ENCODE measurements at places on chromosomes 12 and 14. TPM values are rescaled to one million over a fixed set of nuclear protein-coding genes. Genes with fewer than 3 reads are reported as not detected.

C14orf39 gene
- total RNA-seq, result not detected

LBHD2 gene
- total RNA-seq, result not detected

PTPN21 gene
- 0.04 TPM for total RNA-seq

LRTM2 gene
- not detected for total RNA-seq

DCAF5 gene
- 39.8 TPM for total RNA-seq

DNA sequence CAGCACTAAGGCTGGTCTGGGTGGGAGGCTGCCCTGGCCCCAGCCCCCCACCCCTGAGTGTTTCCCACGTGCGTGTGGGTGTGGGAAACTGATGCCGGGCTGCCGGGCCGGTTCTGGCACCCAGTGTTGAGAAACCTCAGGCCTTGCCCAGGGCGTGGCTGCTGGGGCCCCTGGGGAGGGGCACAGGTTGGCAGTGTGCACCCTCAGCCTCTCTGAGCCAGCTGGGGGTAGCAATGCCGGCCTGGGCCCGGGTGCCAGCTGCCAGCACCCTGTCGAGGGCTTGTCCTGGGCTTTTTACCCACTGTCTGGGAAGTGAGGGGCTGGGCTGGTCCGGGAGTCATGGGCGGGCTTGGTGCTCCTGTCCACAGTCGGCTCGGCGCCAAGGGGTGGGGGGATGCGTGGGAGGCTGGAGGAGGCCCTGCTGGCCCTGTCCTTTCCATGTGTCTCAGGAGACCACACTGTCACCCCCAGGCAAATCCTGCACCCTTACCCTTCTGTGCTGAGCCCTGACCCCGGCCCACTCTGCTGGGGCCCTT is 15.7 kb downstream of the ASPG start:
- no peak for DNase-seq
- H3K36me3 ChIP-seq, result no peaks in the 10 kb centered on the region
- no peaks in the 10 kb centered on the region for H3K27me3 ChIP-seq
- peaks cover 4% of the 10 kb centered on the region for H3K4me1 ChIP-seq
- no peak overlapping the region for H3K27ac ChIP-seq
- H3K4me3 ChIP-seq, result no peak overlapping the region

DNA sequence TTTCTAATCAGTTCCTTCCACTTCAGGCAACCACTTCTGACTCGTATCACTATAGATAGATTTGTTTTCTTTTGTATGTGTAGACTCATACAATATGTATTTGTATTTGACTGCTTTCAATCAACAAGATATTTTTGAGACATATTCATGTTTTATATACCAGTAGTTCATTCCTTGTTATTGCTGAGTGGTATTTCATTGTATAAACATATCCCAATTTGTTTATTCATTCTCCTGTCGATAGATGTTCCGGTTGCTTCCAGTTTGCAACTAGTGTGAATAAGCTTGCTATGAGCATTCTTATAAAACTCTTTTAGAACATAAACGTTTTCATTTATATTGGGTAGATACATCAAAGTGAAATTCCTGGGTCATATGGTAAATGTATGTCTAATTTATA is 119.2 kb downstream of the FIGNL2 start:
- H3K4me1 ChIP-seq, result no peaks in the 10 kb centered on the region
- DNase-seq, result no peak
- no peak overlapping the region for H3K4me3 ChIP-seq
- no peak overlapping the region for H3K27ac ChIP-seq
- H3K27me3 ChIP-seq, result no peaks in the 10 kb centered on the region

DNA sequence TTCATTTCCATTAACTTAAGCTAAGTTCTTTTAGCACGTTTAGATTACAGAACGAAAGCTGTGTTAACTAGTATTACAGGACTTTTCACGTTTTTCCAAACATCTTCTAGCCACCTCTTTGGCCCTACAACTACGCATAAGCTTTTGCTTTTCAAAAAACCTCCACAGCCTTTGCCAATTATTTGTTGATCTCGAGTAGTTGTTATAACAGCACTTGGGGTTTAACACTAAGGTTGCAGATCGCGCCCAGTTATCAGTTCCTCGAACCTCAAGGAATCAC is 450 bp upstream of the RBM25 start:
- peak overlapping the region; percentile 77 for H3K27ac ChIP-seq
- peaks cover 33% of the 10 kb centered on the region for H3K4me1 ChIP-seq
- H3K27me3 ChIP-seq, result no peaks in the 10 kb centered on the region
- peaks cover 30% of the 10 kb centered on the region for H3K36me3 ChIP-seq

- H3K27me3 ChIP-seq, result no peaks in the 10 kb centered on the region
- H3K27ac ChIP-seq, result no peak overlapping the region
- no peak for DNase-seq
- H3K36me3 ChIP-seq, result no peaks in the 10 kb centered on the region
- no peak overlapping the region for H3K4me3 ChIP-seq
Measured at GRCh38 chr12:111111681-111112080, 191.3 kb upstream of the MYL2 start.

DNA sequence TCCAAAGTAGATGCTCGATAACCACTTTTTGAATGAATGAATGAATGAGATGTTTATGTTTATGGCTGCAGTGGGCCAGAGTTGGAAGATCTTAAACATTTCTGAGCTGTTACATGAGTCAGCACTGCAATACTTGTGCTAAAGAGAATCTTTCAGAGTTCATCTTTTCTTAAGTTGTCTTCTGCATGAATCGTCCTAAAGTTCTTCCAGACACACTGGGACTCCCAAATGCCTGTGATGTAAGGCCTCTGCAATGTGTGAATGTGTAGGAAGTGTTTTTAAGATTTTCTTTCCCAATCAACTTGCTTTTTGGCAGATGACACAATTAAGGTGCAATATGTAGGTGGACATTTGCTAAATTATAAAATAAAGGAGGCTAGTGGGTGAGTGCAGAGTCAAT is 50.3 kb upstream of the TRIM9 start:
- no peak overlapping the region for H3K27ac ChIP-seq
- no peaks in the 10 kb centered on the region for H3K4me1 ChIP-seq
- no peak for DNase-seq
- H3K36me3 ChIP-seq, result no peaks in the 10 kb centered on the region
- no peaks in the 10 kb centered on the region for H3K27me3 ChIP-seq

GRCh38 chr14:74134484-74134883 is 49.7 kb downstream of the LIN52 start:
- no peaks in the 10 kb centered on the region for H3K36me3 ChIP-seq
- no peak overlapping the region for H3K27ac ChIP-seq
- H3K4me3 ChIP-seq, result no peak overlapping the region

DNA sequence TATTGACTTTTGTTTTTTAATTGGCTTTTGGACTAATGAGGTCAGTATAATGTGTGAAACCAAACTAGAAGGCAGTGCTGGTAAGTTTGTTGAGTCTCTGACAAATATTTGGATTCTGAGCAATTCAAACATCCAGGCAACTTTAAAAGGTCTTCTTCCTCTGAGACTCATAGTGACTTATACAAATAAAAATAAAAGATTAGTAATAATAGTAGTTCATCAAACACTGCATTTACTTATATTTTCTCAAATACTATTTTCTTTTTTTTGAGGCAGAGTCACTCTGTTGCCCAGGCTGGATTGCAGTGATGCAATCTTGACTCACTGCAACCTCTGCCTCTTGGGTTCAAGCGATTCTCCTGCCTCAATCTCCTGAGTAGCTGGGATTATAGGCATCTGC is 337.9 kb downstream of the DAD1 start:
- no peaks in the 10 kb centered on the region for H3K4me1 ChIP-seq
- no peak for DNase-seq
- no peaks in the 10 kb centered on the region for H3K36me3 ChIP-seq
- H3K27ac ChIP-seq, result no peak overlapping the region

GRCh38 chr12:47218191-47218654 is 138.5 kb upstream of the AMIGO2 start:
- H3K4me3 ChIP-seq, result peak overlapping the region; percentile 69
- peak overlapping the region; percentile 97 for H3K27ac ChIP-seq
- H3K4me1 ChIP-seq, result peaks cover 82% of the 10 kb centered on the region
- peak; percentile 50 for DNase-seq
- H3K27me3 ChIP-seq, result no peaks in the 10 kb centered on the region
- H3K36me3 ChIP-seq, result no peaks in the 10 kb centered on the region

- H3K36me3 ChIP-seq, result no peaks in the 10 kb centered on the region
- no peak for DNase-seq
- H3K4me3 ChIP-seq, result no peak overlapping the region
- no peaks in the 10 kb centered on the region for H3K4me1 ChIP-seq
- no peak overlapping the region for H3K27ac ChIP-seq
- H3K27me3 ChIP-seq, result no peaks in the 10 kb centered on the region
Measured at GRCh38 chr14:76742966-76743365, 18.3 kb upstream of the VASH1 start.

DNA sequence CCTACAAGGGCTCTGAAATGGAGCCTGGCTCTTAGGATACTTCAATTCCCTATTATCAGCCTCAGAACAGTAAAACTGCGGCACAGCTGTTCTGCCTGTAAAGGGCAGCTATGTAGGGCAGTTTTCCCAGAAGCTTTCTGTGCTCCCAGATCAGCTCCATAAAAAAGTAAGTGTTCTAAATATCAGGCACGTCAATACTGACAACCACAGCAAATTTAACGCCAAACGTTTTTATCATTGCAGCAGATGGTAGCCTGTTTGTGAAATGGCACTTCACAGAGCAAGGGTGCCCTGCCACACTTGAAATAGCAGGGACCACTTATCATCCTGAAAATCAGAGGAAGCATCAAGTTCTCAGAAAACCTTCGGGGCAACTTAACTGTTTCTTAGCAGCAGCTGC is 54.8 kb upstream of the PTHLH start:
- H3K4me3 ChIP-seq, result no peak overlapping the region
- H3K4me1 ChIP-seq, result no peaks in the 10 kb centered on the region
- no peaks in the 10 kb centered on the region for H3K36me3 ChIP-seq
- H3K27ac ChIP-seq, result no peak overlapping the region
- no peak for DNase-seq
- H3K27me3 ChIP-seq, result no peaks in the 10 kb centered on the region

- H3K4me1 ChIP-seq, result no peaks in the 10 kb centered on the region
- H3K4me3 ChIP-seq, result no peak overlapping the region
- H3K36me3 ChIP-seq, result no peaks in the 10 kb centered on the region
- DNase-seq, result no peak
- H3K27me3 ChIP-seq, result no peaks in the 10 kb centered on the region
Measured at GRCh38 chr12:129202109-129202814, 349.0 kb downstream of the GLT1D1 start.

DNA sequence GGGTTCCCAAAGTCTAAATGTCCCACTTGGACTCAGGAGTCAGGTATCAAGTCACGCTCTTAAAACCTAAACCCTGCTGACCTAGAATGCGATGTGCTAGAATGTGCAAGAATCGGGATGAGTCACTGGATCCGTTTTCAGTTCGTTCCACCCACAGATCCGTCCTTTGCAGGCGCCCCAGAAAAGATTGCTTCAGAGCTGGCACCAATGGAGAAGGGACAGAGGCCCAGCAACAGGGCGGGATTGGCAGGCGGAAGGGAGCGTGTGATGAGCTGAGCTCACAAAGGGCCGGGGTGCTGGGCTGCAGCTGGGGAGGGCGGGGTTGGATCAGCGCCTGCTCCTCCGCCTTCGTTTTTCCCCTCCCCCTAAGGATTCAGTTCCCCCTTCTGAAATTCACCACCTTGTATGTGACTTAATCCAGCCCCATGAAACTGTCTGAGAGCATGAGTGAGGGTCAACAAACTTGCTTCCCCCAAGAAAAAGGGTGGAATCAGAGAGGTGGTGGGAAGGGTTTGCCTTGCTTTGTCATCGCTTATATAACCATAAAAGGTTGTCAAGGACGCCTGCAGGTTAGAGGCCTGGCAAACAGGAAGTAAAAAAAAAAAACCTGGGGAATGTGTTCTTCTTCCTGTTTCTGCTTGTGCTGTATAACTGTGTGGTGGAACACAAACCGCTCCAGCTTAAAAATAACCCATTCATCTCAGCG is 2.8 kb upstream of the UBC start:
- no peaks in the 10 kb centered on the region for H3K27me3 ChIP-seq
- peak overlapping the region; percentile 99 for H3K27ac ChIP-seq
- peak overlapping the region; percentile 98 for H3K4me3 ChIP-seq

DNA sequence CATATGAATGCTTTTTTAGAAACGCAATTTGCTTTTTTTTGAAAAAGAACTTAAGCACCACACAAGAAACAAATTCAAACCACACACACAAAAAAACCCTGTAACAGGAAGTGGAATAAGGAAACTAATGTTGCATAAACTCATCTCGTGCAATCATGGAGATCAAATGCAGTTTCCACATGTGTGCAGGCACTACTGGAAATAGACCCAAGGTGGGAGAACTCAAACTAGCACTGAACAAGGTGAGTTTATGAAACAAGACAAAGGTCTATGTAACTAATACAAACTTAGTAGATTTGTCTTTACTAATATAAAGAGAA is 17.5 kb downstream of the NIN start:
- H3K4me3 ChIP-seq, result peak overlapping the region; percentile 35
- H3K4me1 ChIP-seq, result peaks cover 34% of the 10 kb centered on the region
- H3K27me3 ChIP-seq, result no peaks in the 10 kb centered on the region
- peaks cover 16% of the 10 kb centered on the region for H3K36me3 ChIP-seq
- H3K27ac ChIP-seq, result peak overlapping the region; percentile 73

GRCh38 chr12:75239987-75240386 is 30.3 kb upstream of the KCNC2 start:
- no peaks in the 10 kb centered on the region for H3K36me3 ChIP-seq
- H3K27me3 ChIP-seq, result no peaks in the 10 kb centered on the region
- H3K4me1 ChIP-seq, result no peaks in the 10 kb centered on the region

- no peak for DNase-seq
- no peak overlapping the region for H3K4me3 ChIP-seq
- no peaks in the 10 kb centered on the region for H3K36me3 ChIP-seq
- no peaks in the 10 kb centered on the region for H3K4me1 ChIP-seq
Measured at GRCh38 chr14:99245564-99246511, 26.2 kb downstream of the BCL11B start.

DNA sequence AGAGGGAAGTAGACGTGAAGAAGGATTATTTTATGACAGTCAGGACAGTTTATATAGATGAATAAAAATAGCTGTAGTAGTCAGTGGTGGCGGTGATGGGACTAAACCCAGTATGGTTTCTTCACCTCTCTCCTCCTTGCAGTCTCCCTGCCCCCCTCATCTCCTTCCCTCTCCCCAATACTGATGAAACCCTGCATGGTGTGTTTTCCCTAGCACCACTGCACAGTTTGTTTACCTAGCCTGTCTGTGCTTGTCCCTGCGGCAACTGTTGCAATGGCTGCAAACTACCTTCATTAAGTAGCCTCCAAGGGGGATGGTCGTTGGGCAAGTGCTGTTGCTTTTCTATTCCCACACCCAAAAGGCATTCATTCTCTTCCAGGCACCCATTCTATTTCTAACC is 14.7 kb downstream of the PCBP2 start:
- H3K4me1 ChIP-seq, result no peaks in the 10 kb centered on the region
- no peak for DNase-seq
- no peak overlapping the region for H3K27ac ChIP-seq
- peaks cover 74% of the 10 kb centered on the region for H3K36me3 ChIP-seq
- H3K27me3 ChIP-seq, result no peaks in the 10 kb centered on the region
- no peak overlapping the region for H3K4me3 ChIP-seq

DNA sequence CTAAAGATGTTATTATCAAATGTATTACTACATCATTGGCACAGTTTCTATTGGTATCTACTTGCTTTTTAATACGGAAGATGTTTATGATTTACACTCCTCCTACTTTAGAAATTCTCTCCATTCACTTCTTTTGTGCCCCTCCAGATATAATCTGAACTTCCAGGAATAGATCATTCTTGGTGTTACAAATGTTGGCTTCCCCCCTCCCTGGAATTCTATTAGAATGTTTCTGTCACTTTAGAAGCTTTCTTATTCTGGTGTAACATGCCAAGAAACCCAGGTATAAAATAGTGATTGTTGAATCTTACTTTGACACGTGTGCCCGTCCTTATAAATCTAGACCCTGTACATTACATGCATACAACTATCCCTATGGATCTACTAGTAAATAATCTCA is 1.2 kb upstream of the WDR20 start:
- no peaks in the 10 kb centered on the region for H3K27me3 ChIP-seq
- DNase-seq, result peak; percentile 47
- peak overlapping the region; percentile 90 for H3K4me3 ChIP-seq
- no peaks in the 10 kb centered on the region for H3K36me3 ChIP-seq
- H3K27ac ChIP-seq, result peak overlapping the region; percentile 28
- peaks cover 23% of the 10 kb centered on the region for H3K4me1 ChIP-seq
